ENCODE measurements at places on chromosomes 2 and 18.

DNA sequence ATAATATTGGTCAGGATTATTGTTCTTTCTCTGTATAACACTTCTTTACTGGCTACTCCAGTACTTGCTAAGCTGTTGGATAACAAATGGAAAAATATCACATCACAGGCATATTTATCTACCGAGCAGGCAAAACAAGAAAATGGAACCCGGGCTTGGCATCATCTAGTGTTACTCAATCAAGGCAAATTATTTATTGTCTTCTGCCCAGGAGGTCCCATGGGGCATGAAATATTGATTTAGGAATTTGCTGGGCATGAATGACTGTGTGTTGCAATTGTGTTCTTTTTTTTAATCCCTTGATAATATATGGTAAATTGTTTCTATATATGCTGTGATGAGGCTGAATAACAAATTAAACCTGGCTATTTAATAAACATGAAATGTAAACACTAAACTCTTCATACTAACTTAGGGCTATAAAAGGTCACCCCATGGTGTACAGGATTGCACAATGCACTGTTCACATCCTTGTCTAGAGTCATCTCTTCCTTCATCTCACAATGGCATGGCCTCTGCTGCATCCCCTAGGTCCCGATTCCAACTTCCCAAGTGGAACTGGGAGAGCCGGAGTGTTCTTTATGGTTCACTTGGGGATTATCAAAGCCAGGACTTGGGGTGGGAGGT, 2.2 kb upstream of the PARD3B start:
- no peak for DNase-seq

DNA sequence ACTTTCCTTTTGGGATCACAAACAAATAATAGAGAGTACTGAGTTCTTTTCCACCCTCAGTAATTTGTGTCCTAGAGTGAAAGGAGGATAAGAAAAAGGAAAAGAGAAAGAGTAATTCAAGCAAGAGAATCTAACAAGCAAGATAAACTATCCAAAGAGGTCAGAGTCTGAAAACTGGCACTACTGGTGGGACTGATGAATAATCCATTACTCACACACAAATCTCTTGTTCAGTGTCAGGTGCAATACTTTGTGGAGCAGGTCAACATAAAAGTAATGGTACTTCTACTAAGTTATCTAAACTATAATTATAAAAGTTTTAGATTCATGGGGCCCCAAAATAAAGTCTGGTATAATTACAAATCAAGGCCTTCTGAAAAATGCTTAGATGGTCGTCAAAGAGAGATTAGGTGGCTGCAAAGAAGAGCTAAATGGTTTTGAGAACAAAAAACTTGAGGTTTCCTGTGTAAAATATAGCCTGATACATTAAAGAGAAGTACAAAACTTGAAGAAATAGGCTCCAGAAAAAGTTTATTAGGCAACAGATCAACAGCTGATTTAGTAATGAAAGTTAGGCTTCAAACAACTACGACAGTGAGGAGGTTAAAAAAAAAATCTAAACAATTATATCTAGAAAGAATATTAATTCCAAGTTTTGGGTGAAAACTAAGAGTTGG, 109.4 kb downstream of the BAZ2B start:
- DNase-seq: no peak

DNA sequence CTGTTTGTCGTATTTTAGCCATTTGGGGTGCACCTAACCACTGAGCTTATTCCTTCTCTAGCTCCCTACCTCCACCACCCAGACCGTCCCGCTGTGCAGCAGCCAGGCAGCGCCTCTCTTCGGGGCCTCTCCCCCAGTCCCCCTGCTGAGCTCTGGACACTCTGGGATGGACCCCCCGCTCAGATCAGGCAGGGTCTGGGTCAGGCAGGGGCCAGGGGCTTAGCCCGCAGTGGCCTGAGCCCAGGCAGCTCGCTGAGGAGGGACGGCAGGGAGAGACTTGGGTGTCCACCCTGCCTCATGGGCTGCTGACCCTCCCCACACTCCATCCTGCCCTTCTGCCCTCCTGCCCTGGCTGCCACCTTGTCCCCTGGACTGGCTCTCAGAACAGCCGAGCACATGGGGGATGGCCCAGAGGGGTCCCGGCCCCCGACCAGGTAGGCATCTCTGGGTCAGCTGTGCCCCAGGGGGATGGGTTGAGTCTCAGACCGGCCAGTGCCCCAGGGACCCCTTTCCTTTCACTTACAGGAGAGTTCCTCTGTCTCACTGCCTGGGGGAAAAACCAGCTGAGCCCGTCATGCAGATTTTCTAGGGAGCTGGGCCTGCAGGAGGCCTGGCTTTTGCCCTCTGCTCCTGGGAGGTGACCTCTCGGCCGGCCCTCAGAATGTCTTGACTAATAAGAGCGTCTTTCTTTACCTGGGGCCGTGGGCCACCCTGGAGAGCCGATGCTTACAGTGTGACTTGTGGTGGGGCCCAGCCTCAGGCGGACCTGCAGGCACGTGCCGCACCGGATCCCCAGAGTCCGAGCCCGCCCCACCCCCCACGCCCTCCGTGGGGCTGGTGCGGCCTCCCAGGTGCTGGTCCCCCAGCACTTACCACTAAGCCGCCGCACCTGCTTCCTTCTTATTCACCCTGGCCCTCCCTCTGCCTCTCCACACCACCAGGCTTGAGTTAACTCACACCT, 22.8 kb upstream of the PXDN start:
- DNase-seq: no peak

DNA sequence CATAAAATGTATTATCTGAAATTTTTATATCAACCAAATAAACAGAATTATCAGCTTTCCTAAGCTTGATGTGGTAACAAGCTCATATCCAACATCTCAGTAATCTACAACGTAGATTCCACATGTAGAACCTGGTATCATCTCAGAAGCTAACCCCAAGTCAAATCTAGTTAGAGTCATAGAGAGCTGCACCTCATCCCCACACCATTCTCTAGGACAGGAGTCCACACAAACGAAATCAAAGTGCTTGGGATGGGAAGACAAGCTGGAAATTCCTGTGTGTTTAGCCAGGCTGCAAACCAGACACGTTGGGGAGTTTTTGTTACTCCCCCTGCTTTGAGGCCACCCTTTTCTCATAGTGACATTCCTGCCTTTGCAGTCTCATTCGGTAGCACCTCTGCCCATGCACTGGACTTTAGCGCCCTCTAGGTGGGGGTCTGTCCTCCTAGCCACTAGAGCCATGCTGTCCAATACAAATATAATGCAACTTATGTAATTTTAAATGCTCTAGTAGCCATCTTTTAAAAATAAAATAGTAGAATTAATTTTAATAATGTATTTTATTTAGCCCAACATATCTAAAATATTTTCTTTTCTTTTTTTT, 28.1 kb upstream of the SATB2 start:
- DNase-seq: no peak

DNA sequence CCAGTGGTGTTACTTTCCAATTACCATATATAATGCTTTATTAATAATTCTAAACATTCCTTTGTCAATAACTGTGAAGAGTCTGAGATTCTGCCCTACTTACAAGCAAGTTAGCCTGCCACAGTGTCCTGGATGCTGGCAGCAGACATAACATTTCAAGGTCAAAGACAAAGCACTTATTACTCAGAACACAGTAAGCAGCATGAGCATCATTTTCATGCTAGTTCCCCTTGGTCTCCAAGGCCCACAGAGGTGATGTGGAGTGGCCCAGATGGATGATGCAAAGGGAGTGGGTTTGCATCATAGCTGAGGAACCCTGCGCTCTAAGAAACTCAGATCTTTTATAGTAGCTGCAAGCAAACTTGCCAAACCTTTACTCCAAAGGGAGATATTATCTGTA, 349.7 kb downstream of the ZEB2 start:
- no peak for DNase-seq

- DNase-seq: no peak
These were observed 2.0 kb downstream of the GALR1 start for GRCh38 chr18:77251730-77252050.

DNA sequence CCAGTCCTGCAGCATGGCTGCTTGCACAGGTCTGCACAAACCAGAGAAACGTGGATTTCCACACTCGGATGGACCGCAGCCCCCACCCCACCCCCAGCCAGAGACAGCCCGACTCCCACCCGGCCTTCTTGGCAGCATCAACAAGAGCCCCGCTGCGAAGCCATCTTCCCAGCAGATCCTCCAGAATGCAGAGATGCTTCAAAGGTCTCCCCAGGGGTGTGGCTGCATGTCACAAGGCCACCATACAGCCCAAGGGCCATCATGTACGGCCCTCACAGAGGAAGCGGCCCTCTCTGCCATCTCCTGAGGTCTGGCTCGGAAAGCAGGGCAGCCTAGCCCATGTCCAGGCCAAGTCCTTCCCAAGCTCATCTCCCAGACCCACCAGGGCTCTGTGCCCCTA, 11.5 kb downstream of the DNMT3A start:
- DNase-seq: no peak

GRCh38 chr18:65815506-65815905, 64.7 kb downstream of the CDH7 start:
- DNase-seq: no peak

DNA sequence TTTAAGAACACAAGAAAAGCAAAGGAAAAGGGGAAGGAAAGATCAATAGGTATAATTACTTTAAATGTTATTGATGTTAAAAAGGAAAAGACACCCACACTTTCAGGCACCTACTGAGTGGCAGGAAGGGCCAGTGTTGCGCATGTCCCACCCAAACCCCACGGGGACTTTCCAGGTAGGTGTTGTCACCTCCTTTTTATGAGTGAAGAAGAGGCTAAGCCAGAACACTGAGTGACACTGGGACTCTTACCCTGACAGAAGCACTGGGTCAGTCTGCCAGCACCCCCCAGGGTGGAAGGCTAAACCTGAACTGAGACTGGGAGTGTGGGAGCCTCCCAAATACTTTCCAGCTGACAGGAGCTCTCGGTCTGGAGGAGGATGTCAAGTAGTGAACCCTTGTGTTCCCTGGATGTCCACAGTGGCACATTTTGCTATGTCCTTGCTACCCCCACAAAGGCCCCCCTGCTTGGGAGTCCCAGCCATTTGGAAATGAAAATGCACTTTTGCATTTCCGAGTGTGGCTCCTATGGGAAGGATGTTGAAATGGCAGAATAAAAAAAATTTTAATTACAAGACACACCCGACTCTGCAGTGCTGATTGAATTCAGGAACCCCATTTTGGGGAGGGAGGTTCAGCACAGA, 90.9 kb upstream of the SMAD2 start:
- no peak for DNase-seq

DNA sequence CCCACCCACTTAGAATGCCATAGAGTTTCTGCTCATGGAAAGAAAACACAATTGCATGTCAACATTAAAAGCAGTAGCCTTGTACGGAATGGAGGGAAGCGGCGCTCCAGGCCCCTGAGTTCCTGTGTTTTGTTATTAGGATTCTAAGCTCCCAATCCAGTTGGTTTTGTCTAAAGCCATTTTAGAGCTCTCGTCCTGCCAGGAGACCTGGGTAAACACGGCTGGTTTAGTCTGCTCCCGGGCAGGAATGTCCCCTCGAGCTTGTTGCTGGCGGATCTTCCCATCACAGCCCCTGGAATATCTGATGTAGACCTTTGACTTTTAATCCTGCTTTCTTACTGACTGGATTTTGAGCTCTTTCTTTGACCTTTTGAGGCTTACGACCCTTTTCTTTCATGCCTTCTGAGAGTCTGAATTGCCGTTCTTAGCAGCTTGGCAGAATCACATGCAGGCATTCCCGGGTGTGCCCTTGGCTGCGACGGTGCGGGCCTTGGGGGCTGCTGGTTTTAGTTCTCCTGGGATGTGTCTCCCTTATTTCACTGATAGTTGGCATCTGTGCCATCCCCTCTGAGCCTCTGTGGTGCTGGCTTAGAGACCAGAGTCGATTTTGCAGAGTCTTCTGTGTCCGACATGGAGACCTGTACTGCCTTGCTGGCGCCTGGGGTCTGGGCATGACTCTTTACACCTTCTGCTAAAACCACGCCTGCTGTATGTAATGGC, 25.4 kb downstream of the GREB1 start:
- DNase-seq: no peak

DNA sequence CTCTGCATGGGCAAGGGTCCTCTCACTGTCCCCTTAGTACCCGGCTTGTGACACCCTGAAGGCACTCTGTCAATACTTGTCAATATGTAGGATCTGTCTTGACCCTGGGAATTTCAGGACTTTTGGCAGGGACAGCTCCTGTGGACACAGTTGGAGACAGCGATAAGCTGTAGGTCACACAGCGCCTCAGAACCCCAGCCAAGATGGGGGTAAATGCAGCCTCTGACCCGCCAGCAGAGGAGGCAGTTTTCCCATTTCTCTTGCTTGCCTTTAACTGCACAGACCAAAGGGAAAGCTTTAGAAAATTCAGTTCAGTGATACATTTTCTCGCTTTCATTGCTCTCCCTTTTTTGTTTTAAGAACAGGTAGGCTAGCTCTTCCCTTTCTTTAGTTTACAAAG, 54.8 kb upstream of the KLHL29 start:
- no peak for DNase-seq

DNA sequence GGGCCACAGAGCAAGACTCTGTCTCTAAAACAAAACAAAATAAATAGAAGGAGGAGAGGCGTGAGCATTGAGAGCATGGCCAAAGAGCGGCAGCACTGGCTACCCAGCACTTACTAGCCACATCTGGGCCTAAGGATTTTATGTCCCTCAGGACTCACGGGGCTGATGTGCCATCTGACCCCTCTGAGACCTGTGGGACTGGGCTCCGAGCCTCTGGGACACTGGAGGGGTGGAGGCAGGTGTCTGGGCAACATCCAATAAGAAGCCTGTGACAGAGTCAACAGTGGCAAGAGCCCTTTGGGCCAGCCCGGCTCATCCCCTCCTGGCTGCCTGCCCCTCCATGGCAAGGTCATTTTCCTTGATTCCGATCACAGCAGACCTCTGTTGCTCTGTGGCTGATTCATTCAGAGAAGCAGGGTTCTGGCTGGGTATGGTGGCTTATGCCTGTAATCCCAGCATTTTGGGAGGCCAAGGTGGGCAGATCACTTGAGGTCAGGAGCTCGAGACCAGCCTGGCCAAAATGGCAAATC, 60.7 kb downstream of the RRM2 start:
- DNase-seq: no peak

GRCh38 chr18:8910843-8911242, 191.7 kb upstream of the NDUFV2 start:
- DNase-seq: no peak

GRCh38 chr2:143347271-143347695, 218.1 kb downstream of the ARHGAP15 start:
- no peak for DNase-seq

GRCh38 chr2:29189052-29189451, 73.8 kb downstream of the CLIP4 start:
- no peak for DNase-seq

DNA sequence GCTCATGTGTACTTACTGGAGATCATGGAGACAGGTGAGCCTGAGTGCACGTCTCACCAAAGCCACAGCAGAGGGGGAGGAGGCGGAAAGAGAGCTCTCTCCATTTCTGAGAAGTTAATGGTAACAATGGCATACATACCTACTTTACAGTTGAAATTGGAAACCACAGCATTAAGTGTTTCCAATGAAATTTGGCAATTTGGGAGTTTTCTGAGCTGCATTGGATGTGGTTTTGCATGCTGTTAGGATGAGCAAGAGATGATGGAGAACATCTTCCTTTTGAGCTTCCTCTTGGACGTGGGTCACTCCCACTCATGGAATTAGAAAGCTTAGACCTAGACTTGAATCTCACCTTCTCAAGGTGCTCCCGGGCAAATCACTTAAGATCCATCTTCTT, 25.5 kb upstream of the IL37 start:
- DNase-seq: no peak
